ENCODE measurements at places on chromosomes 12 and 14. TPM values are rescaled to one million over a fixed set of nuclear protein-coding genes. Genes with fewer than 3 reads are reported as not detected.

CRIP2 gene
- total RNA-seq: 117 TPM

CLEC4A gene
- not detected for total RNA-seq

COL2A1 gene
- total RNA-seq: 0.56 TPM

GYS2 gene
- not detected for total RNA-seq

KLRD1 gene
- under 0.01 TPM for total RNA-seq

CCDC196 gene
- not detected for total RNA-seq

Measured in epithelial cell of alveolus of lung (primary cell).